ENCODE measurements at places on chromosomes 3 and 15.

- no peak for DNase-seq
Measured at GRCh38 chr15:80099241-80099640, 39.8 kb downstream of the ZFAND6 start.

DNA sequence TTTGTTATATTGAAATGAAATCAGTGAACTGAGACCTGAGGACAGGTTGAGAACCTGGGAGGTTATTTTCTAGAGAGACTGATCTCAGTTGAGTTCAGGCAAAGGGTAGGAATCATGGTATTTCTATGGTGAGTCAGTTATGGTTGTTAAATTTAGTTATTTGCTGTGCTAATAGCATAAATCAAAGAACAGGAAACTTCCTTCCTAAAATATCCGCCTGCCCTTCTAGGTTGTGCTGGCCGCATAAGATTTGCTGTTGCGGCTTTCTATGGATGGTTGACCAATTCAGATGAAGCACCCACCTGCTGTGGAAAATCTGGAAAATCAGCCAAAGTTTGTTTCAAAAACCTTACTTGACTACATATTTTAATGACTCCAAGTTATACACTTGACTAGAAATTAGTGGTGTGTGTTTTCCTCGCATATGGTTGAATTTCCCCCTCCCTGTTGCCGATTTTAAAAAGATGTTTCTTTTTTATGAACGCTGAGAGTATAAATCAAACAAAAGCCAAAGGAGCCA is 52.6 kb downstream of the PLCL2 start:
- DNase-seq: no peak

- DNase-seq: no peak
Measured at GRCh38 chr3:9846231-9846630, 2.4 kb upstream of the RPUSD3 start.

- no peak for DNase-seq
Measured at GRCh38 chr3:139113993-139114375, 69.3 kb upstream of the PRR23C start.

GRCh38 chr15:52642386-52643361 is 36.5 kb downstream of the ATOSA start:
- DNase-seq: no peak

GRCh38 chr15:39622660-39623516 is 42.0 kb downstream of the THBS1 start:
- no peak for DNase-seq

DNA sequence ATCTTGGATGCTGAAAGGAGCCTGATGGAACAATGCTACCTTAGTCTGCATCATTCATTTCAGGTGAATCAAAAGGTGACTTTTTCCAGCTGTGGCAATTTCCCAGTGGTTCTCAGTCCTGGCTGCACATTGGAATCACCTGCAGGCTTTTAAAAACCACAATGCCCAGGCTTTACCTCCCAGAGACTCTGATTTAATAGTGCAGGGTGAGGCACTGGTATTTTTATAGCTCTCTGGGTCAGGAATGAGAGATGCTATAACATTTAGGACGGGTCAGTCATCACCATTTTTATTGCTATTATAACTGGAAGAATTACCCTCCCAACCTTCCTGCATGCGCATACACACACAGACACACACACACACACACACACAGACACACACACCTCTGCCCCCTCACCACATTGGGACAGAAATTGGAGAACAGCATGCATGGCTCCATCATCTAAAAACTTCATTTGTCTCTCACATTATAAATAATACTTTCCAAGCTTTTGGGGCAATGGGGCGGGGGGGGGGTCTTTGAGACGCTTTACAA is 41.1 kb downstream of the LARP6 start:
- DNase-seq: no peak

DNA sequence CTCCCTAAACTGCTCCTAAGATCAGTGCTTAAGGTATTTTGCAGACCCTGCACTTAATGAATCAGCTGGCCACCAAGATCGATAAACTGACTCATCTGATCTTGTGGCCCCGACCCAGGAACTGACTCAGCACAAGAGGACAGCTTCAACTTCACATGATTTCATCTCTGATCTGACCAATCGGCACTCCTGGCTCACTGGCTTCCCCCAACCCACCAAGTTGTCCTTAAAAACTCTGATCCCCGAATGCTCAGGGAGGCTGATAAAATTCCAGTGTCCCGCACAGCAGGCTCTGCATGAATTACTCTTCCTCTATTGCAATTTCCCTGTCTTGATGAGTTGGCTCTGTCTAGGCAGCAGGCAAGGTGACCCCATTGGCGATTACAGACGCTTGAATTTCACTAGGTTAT is 13.5 kb downstream of the HTR3E start:
- DNase-seq: no peak

- DNase-seq: no peak
Measured at GRCh38 chr15:57961919-57962318, 103.6 kb downstream of the ALDH1A2 start.

- no peak for DNase-seq
Measured at GRCh38 chr3:128707928-128708494, 18.0 kb upstream of the RAB7A start.

- no peak for DNase-seq
Measured at GRCh38 chr3:23662079-23662617, 143.6 kb upstream of the UBE2E1 start.

GRCh38 chr15:77819851-77820728 is 187.4 kb upstream of the LINGO1 start:
- DNase-seq: no peak

GRCh38 chr3:56771376-56771775 is 30.4 kb downstream of the ARHGEF3 start:
- no peak for DNase-seq

DNA sequence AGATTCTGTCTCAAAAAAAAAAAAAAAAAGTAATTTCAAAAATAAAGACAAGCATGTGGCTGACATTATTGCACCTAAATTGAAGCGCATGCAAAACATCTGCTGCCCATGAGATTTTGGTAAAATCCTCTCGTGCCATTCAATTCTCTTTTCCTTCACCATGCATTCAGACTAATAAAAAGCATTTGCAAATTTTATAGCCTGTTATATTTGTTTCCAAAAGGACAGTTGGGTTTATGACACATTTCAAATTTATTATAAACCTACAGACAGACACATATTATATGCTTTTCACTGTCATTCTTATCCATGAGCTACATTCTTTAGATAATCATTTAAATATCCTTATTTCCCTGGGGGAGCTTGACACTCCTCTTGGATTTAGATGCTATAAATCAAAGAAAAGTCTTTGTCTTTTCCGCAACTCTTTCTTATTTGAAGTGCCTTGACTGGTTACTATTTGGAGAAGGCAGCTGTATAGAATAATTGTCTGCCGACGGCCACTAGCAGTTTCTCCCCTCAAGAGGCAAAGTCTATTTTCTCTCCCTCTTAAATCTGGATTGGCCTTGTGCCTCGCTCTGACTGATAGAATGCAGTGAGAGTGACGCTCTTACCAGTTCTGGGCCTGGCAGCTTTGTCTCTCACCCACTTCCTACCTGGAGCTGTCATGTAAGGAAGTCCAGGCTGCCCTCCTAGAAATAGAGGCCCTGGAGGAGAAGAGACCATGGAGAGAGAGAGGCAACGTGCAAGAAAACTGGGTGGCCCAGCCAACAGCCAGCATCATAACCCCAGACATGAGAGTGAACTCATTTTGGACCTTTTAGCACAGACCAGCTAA is 6.8 kb upstream of the LRIG1 start:
- DNase-seq: no peak

- DNase-seq: no peak
Measured at GRCh38 chr3:28406241-28406640, 57.6 kb upstream of the AZI2 start.

- no peak for DNase-seq
Measured at GRCh38 chr15:66574596-66574950, 8.8 kb upstream of the LCTL start.

- no peak for DNase-seq
Measured at GRCh38 chr3:194306771-194307640, 44.1 kb downstream of the CPN2 start.

DNA sequence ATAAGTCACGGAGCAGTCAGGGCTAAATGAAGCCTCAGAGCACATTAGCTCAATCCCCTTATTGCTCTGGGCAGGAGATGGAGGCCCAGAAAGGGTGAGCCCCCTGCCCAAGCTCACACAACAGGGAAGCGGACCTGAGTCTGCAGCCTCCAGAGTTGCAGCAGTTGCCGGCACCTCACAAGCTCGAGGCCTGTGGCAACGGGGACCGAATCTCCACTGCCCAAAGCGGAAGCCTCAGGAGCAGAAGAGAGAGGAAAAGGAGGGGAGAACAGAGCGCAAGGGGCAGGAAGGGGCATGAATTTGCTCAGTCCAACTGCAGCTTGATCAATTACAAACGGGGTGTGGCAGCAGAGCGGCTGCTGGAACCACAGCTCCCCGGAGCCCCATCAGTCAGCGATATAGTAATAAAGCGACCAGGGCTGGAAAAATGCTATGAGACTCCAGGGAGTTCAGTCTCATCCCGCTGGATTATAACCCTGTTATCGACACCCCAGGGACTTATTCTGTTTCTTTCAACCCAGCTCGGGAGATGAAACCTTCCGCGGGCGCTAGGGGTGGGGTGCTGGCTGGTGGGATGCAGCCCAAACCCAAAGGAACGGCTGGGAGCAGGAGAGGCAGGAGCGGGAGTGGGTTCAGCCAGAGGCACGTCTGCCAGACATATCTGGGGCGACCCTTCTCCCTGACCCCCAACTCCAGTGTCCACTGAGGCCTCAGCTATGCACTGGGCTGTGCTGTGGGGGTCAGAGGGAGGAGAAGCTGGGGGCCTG is 219.7 kb upstream of the LINGO1 start:
- no peak for DNase-seq

Data from NCI-H1436 (cell line).